ENCODE measurements at places on chromosomes 7 and 10. TPM values are rescaled to one million over a fixed set of nuclear protein-coding genes. Genes with fewer than 3 reads are reported as not detected.

DNA sequence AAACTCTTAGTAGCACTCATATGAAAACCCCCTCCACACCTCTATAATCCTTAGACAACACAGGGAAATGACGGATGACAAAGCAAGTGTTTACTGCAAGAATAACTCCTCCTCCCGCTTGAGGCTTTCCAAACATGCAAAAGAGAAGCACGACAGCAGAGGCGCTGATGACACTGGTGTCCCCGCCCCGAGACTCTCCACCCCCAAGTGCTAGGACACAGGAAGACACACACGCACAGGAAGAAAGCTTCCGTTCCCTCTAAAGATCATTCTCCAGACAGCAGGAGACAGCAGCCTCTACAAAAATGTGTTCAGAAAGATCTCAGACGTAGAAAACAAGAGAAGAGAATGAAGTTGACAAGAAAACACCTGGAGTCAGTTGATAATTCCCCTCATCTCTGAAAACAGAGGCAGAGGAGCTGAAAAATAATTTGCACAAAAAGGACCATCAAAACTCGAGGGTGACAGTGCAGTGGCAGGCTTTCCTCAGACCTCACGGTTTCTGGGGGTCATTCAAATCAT, 90.2 kb downstream of the DLG5 start:
- no peak overlapping the region for H3K27ac ChIP-seq
- no peak for DNase-seq
- peaks cover 17% of the 10 kb centered on the region for H3K36me3 ChIP-seq
- H3K27me3 ChIP-seq = no peaks in the 10 kb centered on the region

The ZPBP gene
- not detected for total RNA-seq

GRCh38 chr10:58438986-58439385, 53.8 kb downstream of the TFAM start:
- no peaks in the 10 kb centered on the region for H3K36me3 ChIP-seq
- H3K27me3 ChIP-seq = no peaks in the 10 kb centered on the region
- no peak overlapping the region for H3K4me3 ChIP-seq
- no peak for DNase-seq

GRCh38 chr10:132701099-132701845, 84.7 kb downstream of the NKX6-2 start:
- H3K4me3 ChIP-seq = no peak overlapping the region
- peak overlapping the region; percentile 70 for H3K27ac ChIP-seq
- no peak for DNase-seq
- H3K36me3 ChIP-seq = peaks cover 5% of the 10 kb centered on the region
- H3K4me1 ChIP-seq = peaks cover 10% of the 10 kb centered on the region

The OR2A42 gene
- total RNA-seq = not detected

GRCh38 chr7:86645225-86645608, 1.5 kb downstream of the GRM3 start:
- no peak for DNase-seq
- no peak overlapping the region for H3K27ac ChIP-seq
- H3K27me3 ChIP-seq = peaks cover 22% of the 10 kb centered on the region
- peaks cover 6% of the 10 kb centered on the region for H3K4me1 ChIP-seq

The NPY gene
- total RNA-seq = not detected

- H3K27ac ChIP-seq = peak overlapping the region; percentile 99
- H3K36me3 ChIP-seq = peaks cover 11% of the 10 kb centered on the region
- DNase-seq = peak; percentile 78
- peak overlapping the region; percentile 88 for H3K4me3 ChIP-seq
- no peaks in the 10 kb centered on the region for H3K27me3 ChIP-seq
These were observed 176.1 kb upstream of the KLF14 start for GRCh38 chr7:130909881-130910672.

DNA sequence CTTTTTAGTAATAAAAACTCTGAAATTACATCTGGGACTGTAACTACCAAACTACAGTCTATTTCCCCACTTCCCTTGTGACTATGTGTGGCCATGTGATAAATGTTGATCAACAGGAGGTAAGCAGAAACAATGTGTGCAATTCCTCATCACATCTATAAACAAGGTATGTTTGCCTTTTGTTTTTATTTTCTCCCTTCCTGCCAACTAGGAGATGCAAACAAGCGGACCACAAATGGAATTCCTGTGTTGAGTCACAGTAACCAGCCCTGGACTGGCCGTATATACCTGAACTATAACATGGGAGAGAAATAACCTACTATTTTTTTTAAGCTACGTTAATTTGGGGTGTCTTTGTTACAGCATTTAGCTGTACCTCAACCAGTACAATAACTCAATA, 52.5 kb downstream of the SCRN1 start:
- DNase-seq = no peak
- H3K4me3 ChIP-seq = no peak overlapping the region
- H3K27ac ChIP-seq = no peak overlapping the region
- H3K36me3 ChIP-seq = peaks cover 52% of the 10 kb centered on the region
- peaks cover 2% of the 10 kb centered on the region for H3K4me1 ChIP-seq
- no peaks in the 10 kb centered on the region for H3K27me3 ChIP-seq

DNA sequence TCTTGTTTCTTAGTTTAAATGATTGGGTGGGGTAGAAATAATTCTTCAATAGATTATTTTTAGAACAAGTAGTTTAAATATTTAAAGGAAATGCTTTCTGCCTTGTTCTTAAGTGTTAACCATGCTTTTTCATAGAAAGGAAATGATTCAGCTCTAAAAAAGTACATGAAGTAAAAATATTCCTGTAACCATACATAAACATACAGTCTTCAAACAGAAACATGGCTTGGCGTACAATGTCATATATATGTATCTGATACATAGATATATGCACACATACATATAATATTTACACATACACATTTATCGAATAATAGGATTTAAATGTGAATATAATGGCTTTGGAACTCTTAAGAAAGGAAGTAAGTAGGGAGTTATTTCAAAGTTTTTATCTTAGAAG, 84.4 kb downstream of the RUNDC3B start:
- H3K4me3 ChIP-seq = no peak overlapping the region
- H3K27me3 ChIP-seq = no peaks in the 10 kb centered on the region
- H3K36me3 ChIP-seq = no peaks in the 10 kb centered on the region
- no peak overlapping the region for H3K27ac ChIP-seq

GRCh38 chr10:6739530-6740174, 159.6 kb upstream of the PRKCQ start:
- H3K27me3 ChIP-seq = no peaks in the 10 kb centered on the region
- no peak overlapping the region for H3K4me3 ChIP-seq
- peaks cover 13% of the 10 kb centered on the region for H3K4me1 ChIP-seq
- H3K27ac ChIP-seq = no peak overlapping the region

DNA sequence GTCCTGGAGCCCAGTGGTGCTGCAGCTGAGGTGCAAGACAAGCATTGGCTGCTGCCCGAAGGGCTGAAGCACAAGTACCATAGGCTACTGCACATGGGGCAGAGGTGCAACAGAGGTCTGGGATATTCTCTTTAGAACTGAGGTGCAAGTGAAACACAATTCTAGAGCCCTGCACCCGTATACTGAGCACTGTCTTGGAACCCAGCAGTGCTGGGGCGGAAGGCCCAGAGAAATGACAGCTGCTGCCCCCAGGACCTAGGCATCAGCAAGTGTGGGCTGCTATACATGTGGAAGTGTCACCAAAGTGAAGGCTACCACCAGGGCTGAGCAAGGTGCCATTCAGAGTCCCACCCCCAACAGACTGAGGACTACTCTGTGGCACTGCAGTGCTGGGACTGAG, 393.6 kb upstream of the STEAP1 start:
- no peaks in the 10 kb centered on the region for H3K27me3 ChIP-seq
- DNase-seq = no peak
- H3K4me3 ChIP-seq = no peak overlapping the region
- H3K36me3 ChIP-seq = no peaks in the 10 kb centered on the region

DNA sequence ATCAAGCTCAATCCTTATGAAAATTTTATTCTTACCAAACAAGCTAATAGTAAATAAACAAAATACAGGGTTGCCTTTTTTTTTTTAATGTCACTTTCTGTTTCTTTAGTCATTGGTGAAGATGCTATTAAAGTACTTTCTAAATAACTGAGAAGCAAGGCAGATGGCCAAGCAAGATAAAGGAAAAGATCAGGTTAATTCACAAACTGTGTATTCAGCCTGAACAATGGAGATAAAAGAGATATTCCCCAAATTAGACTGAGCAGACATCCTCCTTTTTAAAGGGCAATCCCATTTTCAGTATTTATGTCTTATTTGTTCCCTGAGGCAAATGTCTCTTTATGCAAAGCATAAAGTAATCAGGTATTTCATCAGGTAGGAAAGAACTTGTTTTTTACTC, 23.1 kb upstream of the XRCC2 start:
- DNase-seq = no peak
- H3K27me3 ChIP-seq = no peaks in the 10 kb centered on the region
- no peak overlapping the region for H3K4me3 ChIP-seq
- H3K27ac ChIP-seq = no peak overlapping the region

GRCh38 chr7:123916240-123916724, 8.8 kb upstream of the SPAM1 start:
- H3K27me3 ChIP-seq = no peaks in the 10 kb centered on the region
- no peaks in the 10 kb centered on the region for H3K36me3 ChIP-seq
- H3K4me3 ChIP-seq = no peak overlapping the region
- H3K27ac ChIP-seq = no peak overlapping the region

The NODAL gene
- total RNA-seq = 0.43 TPM

DNA sequence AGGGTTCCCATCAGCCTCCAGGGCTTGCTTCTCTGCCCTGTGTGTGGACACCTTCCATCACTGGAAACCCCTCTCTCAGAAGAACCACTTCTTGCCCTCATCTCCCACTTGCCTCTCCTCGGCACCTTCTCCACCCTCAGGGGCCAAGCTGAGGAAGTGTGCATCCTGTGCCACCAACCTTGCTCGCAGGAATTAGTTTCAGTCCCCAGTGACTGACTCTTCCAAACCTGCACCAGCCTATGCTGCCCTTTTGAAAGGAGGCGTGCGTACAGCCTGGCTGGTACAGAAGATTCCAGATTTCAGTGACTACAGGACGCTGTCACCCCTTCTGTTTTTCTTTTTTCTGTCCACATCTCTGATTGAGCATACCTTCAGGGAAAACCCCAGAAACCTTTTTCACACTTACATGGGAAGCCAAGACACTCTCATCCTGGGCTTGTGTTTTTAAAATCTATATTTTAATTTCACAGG, 67.1 kb downstream of the IKZF1 start:
- DNase-seq = no peak
- H3K4me1 ChIP-seq = no peaks in the 10 kb centered on the region
- H3K27ac ChIP-seq = no peak overlapping the region
- H3K4me3 ChIP-seq = no peak overlapping the region

DNA sequence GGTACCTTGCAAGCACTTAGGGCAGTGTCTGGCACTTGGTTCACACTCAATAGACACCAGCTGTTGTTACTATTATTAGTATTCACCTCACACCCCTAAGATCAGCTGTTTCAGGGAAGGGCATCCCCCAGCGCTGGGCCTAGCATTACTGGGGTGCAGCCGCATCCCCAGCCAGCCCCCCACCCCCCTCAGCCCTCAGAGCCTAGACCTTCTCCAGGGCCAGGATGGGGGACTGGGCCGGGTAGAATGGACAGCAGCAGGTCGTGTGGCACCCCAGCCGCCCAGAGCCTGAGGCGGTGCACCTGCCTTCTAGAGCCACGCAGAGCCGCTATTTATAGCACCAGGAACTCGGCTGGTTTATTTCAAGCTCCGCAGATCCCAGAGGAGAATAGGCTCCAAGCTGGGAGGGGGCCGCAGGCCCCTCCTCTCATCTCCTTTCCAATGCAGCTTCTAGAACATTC, 60.5 kb downstream of the GTF2IRD1 start:
- H3K4me3 ChIP-seq = no peak overlapping the region
- H3K27ac ChIP-seq = no peak overlapping the region
- no peaks in the 10 kb centered on the region for H3K27me3 ChIP-seq
- peaks cover 2% of the 10 kb centered on the region for H3K36me3 ChIP-seq

The ADCY1 gene
- total RNA-seq = 1.2 TPM

DNA sequence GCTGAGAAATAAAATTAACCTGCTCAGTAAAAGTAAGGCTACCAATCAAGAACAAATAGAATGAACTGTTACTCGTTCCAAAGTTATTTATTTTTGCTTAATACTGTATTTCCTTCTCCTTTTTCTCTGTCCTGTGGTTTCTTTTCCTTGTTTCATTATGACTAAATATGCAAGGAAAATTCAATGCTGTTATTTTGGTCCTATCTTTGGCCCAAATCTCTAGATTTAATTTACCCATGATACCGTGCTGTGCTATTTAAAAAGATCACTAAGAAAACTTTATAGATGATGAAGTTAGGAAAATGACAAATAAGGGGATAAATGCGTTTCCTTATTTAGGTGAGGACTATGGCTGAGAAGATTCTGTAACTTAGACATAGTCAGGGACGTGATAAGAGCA, 45.3 kb upstream of the FAM133B start:
- no peaks in the 10 kb centered on the region for H3K36me3 ChIP-seq
- H3K27me3 ChIP-seq = no peaks in the 10 kb centered on the region
- H3K4me3 ChIP-seq = no peak overlapping the region
- peak overlapping the region; percentile 95 for H3K27ac ChIP-seq
- peaks cover 44% of the 10 kb centered on the region for H3K4me1 ChIP-seq

The NPTX2 gene
- total RNA-seq = 2.4 TPM

DNA sequence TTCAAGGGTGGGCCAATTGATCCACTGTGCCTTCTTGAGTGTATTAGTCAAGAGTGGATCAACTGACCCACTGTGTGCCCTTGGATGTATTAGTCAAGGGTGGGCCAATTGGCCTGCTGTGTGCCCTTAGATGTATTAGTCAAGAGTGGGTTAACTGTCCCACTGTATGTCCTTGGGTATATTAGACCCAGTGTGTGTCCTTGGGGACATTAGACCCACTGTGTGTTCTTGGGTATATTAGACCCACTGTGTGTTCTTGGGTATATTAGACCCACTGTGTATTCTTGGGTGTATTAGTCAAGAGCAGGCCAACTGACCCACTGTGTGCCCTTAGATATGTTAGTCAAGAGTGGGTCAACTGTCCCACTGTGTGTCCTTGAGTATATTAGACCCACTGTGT, 601.8 kb downstream of the TYW1 start:
- no peaks in the 10 kb centered on the region for H3K27me3 ChIP-seq
- no peak overlapping the region for H3K4me3 ChIP-seq
- no peak overlapping the region for H3K27ac ChIP-seq
- no peaks in the 10 kb centered on the region for H3K36me3 ChIP-seq
- H3K4me1 ChIP-seq = no peaks in the 10 kb centered on the region

The DPYSL4 gene
- 26.1 TPM for total RNA-seq

The TRIM73 gene
- total RNA-seq = 6.1 TPM

The TAF3 gene
- total RNA-seq = 8.4 TPM
